Stimulated activated CD4-positive, alpha-beta T cell treated with anti-CD3 and anti-CD28 coated beads, Interleukin-1b, Interleukin-23, amount 100 ng/mL, for 1 hour (primary cell): ENCODE measurements at places on chromosomes 5 and 9.

DNA sequence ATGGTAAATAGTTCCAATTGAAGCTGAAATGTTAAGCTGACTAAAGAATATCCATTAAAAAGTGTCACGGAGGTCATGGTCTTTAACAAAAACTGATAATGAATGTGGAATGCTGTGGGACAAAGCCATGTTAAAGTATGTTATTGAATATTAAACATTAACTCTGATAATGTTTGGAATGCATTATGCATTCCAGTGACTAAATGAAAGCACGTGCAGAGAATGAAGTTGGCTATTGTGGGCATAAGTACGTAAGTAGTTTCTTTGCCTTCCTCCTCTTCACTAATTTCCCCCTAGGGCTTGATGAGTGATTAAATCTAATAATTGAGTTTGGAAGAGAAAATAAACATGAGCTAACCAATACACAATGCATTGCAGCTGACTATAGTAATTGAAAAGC lies 640.4 kb upstream of the CDH10 start:
- no peak for DNase-seq

DNA sequence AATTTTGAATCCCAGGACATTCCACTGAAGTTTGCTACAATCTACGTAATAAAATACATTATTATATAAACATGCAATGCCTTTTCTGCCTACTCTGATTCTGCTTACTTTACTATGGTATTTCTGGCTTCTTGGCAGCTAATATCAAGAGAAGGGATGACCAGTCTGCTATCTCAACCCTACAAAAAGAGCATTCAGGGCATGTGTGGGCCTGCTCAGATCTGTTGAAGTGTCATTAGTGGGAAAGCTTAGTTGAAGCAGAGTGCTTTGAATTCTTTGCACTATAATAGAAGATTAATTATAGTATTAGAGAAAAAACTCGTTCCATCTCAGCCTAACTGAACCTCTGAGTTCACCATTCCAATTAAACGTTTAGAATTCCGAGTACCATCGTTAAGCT lies 339.5 kb upstream of the ISL1 start:
- DNase-seq = no peak

DNA sequence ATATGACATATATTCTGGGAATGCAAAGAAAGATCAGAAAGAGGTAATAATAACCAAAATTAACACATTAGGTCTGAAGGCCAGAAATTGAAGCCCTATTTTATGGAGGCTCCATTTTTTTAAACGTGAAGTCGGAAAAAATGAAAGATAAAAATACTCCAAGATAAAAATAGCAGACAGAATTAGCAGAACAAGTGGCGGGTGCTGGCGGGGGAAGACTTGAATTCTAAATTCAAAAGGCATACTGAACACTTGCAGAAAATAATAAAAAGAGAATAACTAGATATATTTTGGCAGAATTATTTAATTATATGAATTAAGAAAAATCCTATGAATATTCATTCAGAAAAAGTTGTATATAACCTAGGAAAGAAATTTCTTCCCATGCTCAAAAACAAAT lies 543.7 kb upstream of the ACO1 start:
- DNase-seq = no peak

DNA sequence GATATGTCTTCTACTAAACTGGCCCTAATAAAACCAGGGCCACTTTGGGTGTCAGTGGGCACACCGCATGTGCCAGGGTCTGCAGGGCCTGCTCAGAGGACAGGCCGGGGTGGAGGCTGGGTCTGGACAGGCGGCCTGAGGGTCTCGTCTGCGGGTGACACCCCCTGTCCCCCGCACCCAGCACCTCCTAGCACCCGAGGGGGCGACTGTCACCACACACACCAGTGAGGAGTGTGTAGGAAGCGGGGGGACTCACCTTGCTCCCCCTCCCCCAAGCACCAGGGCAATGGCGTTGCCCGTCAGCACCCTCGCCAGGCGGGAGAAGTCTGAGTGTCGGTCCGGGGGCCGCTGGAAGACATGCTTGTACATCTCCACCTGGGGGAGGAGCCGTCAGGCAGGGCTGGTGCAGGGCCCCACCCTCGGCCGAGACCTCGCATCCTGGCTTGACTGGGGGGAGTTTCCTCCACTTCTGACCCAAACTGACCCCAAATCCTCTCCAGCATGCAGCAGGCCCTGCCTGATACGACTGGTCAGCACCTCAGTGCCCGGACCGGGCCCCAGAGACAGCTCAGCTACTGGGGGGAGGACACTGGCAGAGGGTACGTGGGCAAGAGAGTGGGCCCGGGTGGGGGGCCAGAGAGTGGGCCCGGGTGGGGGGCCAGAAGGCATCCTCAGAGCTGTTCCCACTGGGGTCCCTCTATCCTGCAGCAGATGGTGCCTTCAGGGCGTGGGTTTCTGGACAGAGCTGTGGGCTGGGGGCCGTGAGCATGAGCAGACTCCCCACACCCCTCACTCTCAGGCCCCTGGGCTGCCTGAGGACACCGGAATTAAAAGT lies 18.9 kb upstream of the NSMF start:
- DNase-seq = no peak

DNA sequence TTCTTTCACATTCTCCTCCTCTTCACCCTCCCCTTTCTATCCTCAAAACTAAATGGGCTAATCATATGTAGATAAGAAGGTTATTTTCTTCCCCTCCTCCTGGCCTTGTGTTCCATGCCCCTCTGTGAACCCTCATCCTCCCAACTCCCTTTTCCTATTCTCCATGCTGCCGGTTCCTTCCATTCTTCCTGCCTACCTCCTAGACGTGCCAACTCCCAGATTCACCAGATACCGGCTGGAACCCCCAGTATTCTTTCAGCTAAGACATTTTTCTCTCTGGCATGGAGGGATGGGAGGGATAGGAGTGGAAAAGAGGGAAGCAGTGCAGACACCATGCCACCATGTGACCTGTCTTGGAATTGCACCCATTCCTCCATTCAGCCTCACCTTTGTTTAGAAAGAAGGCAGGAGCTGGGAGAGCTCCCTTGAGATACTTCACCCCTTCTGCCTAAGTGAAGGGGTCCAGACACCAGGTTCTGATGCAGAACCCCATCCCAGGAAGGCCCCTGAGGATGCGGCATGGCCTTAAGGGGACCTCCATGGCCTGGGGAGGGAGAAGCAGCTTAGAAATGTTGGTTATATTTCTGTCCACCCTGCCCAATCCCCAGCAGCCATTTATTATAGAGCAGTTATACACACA lies 4.8 kb downstream of the DNAJB5 start:
- no peak for DNase-seq

- DNase-seq = no peak
Observed at GRCh38 chr9:136199391-136200288, 5.3 kb downstream of the LHX3 start.

GRCh38 chr9:72907421-72907820 lies 45.4 kb downstream of the ALDH1A1 start:
- DNase-seq = no peak

DNA sequence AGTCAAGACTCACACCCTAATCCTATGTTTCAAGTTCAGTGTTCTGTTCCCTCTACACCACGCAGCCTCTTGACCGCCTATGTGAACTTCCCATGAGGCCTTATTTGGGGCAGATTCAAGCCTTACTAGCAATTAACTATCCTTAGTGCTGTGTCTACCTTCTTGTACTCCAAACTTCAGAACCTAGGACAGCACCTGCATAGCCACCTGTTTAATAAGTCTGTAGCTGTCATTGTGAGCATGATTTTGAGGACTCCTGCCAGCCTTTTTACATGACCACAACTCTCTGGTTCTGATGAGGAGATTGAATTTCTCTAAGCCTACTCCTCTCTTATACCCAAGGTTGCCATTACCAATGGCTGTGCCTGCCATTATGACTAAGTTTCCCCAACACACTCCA lies 50.8 kb upstream of the PCSK1 start:
- no peak for DNase-seq

- no peak for DNase-seq
Observed at GRCh38 chr5:168401880-168402279, 84.4 kb upstream of the RARS1 start.

- DNase-seq = no peak
Observed at GRCh38 chr5:169742771-169743296, 105.8 kb downstream of the DOCK2 start.

DNA sequence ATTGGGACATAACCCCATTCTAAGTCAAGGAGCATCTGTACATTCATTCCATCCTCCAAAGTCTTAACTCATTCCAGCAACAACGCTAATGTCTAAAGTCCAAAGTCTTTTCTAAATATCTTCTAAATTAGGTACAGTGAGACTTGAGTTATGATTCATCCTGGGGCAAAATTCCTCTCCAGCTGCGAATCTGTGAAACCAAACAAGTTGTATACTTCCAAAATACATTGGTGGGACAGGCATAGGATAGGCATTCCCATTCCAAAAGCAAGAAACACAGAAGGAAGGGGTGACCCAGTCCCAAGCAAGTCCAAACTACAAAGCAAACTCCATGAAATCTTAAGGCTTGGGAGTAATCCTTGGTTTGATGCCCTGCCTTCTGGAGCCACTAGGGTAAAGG lies 97.6 kb upstream of the FANCC start:
- DNase-seq = no peak

DNA sequence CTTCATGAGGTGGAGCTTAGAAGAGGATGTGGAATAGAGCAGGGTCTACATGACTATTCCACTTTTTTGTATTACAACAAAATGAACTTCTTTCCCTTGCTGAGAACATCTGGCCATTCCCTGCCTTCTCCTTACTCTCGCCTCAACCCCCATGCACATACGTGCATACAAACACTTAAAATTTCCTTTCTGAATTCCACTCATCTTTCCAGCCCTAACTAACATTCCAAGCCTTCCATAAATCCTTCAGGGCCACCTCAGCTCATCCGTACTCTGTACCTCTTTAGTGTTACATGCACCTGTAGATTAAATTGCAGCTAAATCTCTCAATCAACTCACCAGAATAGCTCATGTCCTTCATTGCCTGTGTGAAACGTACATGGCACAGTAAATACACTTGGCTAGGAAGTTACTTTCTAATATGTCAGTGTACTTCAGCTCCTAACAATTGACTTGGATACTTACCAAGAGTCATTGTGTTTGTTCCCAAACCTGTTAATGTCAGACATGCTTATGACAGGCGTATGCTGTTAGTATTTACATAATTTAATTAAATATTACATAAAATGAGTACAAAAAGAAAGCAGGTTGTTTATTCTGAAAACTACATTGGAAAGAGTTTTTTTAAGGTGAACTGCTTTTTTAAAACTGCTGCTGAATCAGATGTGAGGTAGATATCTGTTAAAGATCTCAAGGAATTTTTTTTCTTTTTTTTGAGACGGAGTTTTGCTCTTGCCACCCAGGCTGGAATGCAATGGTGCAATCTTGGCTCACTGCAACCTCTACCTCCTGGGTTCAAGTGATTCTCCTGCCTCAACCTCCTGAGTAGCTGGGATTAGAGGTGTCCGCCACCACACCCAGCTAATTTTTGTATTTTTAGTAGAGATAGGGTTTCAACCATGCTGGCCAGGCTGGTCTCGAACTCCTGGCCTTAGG lies 55.7 kb downstream of the GLIS3 start:
- DNase-seq = no peak

DNA sequence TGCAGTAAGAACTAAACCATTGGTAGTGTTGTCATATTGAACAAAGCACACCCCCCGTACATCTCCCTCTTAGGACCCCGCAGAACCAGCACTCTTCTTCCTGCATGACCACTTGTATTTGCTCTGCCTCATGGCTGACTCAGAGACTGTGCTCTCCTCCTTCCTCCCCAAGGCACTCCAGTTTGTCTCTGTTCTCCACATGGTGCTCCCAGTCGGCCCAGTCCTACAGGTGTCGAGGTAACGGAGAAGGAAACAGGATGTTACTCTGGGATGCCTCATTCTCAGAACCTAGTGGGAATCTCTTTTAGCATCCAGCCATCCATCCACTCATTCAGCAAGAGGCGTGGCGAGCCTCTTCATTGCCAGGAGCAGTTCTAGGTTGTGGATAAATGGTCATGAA lies 97.0 kb upstream of the NIPAL4 start:
- DNase-seq = no peak

DNA sequence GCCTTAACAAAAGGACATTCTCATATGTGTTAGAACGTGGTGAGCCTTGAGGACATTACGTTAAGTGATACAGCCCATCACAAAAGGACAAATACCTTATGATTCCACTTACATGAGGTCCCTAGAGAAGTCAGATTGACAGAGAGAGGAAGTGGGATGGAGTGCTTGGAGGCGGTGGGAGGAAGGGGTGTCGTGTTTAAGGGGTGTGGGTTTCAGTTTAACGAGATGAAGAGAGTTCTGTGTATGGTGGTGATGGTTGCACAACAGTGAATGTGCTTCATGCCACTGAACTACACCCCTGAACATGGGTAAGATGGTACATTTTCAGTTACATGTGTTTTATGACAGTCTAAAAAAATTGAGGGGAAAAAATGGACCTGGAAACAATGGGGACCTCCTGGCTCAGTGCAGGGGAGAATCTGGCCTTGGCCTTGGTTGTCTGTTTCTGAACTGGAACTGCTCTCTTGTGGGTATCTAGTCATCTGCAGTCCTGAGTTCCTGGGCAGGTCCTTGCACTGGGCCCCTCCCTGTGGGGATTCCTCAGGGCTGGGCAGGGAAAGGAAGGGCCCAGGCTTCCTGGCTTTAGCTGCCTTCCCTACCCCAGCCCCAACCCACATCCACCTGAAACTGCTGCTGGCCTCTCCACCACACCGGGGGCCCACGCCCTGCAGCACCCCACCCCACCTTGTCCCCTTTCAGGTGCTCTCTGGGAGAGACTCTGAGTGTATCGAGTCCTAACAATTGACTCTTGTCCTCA lies 17.8 kb downstream of the LRRC8A start:
- no peak for DNase-seq

DNA sequence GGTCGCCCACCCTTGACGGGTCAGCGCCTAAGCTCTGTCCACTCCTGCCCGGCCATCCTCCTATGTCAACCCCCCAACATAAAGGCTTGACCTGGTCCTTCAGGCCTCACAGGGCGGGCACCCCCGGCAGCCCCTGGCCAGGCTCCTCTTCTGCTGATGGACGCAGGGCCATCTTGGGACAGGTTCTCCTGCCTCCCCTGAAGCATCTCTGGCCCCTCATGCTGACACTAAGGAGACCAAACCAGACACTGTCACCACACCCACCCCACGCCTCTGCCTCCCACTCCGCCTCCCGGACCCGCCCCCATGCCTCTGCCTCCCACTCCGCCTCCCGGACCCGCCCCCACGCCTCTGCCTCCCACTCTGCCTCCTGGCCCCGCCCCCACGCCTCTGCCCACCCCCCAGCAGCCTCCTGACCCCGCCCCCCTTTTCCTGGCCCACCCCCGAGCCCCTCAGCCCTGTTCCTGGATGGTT lies 6.8 kb downstream of the OBP2A start:
- DNase-seq = no peak
